ENCODE measurements at places on chromosomes 12 and 14.

DNA sequence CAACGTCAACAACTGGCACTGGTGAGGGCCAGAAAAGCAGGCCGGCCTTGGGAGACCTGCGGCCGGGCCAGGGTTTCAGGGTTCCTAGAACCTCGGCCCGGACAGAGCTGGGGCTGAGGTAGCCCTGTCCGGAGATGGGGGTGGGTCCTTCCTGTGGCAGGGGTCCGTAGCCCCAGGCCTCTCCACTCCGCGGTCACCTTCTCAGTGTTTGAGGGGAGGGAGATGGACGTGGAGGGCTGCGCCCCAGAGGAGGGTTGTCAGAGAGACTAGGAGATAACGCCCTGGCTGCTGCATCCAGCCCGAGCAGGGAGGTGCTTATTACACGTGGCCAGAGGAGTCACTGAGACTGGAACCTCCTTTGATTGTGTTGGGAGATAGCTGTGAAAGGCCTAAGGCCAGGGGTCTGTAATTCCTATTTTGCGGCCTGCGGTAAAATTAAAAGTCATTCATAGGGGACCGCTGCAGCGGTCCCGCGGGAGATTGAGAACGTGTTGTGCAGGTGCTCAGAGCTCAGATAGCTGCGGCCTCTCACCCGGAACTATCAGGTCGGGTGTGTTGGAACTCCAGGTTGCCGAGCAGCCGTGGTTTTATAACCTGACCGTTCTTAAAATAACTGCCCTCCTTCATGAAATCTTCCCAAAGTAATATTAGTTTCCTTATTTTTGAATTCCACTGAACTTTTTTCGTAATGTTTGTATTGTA is 507 bp downstream of the AHSA1 start:
- no peak for DNase-seq

- no peak for DNase-seq
Measured at GRCh38 chr14:74507840-74508239, 14.3 kb downstream of the ISCA2 start.

DNA sequence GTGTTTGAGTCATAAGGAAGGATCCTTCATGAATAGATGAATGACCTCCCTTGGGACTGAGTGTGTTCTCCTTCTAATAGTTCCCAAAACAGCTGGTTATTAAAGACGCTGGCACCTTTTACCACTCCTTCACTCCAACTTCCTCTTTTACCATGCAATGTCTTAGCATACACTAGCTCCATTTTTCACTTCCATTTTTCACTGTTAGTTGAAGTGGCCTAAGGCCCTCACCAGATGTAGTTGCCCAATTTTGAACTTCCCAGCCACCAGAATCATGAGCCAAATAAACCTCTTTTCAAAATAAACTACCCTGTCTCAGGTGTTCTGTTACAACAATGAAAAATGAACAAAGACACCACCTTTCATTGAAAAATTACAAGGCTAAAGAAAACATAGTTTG is 64.7 kb downstream of the GPR65 start:
- no peak for DNase-seq

DNA sequence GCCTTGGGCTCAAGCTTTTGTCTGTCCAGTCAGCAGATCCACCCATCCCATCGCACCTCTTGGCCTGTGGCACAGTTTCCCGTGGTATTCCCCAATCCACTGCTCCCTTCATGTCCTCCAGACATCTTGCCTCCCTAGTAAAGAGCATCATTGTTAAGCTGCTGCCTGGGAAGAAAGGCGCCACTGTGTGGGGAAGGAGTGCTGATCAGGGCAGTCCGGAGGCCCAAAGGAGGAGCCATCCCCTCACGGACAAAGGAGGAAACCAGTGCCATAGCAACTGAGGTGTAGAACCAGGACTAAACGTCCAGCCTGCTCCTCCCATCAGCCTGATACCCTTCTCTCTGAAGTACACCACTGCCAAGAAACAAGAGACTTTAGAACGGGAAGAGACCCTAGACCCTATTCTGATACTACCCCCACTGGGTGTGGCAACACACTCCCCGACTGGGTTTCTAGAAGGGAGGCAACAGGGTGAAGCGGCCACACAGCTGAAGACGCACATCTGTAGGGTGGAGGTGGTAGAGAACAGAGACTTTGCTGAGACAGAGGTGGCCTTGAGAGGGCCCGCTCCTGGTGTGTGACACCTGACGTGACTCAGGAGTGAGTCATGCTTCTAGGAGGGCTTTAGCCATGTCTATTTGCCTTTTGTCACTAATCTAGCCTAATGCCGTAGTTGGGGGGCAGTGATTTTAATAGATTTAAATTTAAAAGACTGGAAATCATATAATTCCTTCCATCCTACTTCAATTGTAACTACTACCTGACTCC is 185.0 kb downstream of the DPF3 start:
- DNase-seq, result no peak

- DNase-seq, result no peak
Measured at GRCh38 chr12:77231501-77231918, 166.1 kb upstream of the E2F7 start.

DNA sequence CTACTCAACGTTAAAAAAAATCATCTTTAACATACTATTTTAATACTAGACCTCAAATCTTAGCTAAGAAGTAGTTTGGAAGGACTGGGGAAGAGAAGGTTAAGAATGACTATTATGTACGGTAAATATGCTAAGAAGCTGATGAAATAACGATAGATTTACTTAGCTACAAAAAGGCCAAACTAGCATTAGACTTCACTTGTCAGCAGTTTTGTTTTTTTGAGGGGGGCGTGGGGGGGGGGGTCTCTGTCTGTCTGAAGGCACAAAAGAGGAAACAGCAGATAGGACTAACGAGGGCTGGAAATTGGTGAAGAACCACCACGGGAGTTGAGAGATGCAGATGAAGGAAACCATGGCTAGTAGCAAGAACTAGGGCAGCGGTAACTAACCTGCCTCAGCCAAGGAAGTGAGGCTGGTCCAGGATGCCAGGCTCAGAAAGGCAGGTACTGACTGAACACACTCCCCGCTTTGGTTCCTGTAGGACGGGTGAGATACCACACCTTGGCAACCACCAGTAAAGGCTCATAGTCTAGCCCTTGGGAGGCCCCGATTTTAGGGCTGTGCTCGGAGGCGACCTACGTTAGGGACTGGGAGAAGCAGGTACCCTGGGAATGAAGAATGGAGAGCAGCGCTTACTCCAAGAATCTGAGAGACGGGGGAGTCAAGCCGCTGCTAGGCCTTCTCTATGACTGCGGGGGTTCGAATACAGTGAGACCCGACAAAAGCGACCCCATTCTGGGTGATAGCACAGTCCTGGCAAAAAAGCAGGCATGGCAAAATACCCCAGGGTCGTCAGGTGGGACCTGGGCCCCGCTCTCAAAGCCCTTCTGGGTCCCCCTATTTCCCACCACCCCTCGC is 675 bp downstream of the NEDD8 start:
- DNase-seq, result no peak

- no peak for DNase-seq
Measured at GRCh38 chr12:130422676-130423075, 85.0 kb downstream of the PIWIL1 start.
